ENCODE measurements at places on chromosomes 2 and 18.
A peak's percentile ranks its signal among the peaks of the same experiment; 100 is the strongest.

GRCh38 chr2:226057914-226058313 is 658.4 kb downstream of the NYAP2 start:
- DNase-seq, result no peak

DNA sequence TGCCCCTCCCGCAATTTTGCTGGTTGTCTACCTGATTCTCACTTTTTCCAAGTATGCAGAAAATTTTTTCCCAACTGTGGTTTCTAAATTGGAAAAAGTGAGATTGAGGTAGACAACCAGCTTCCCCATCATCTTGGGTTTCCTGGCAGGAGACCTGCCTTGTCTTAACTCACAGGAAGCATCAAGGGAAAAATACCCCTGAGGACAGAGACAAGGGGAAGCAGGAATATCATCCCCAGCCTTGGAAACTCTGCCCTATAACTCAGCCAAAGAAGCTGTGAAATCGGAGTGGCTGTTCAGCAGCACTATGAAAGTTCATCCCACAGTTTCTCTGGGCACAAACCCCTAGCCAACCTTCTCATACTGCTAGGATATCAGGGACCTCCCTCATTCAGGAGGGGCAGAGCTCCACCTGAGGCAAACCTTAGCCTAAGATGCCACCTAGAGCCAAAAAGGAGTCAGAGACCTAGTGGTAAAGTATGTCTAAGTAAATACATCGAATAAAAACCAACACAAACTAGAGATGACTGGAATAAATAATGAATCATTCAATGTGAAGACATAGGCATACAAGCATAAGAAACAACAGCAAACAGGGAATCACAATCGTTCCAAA is 68.2 kb downstream of the ZSWIM2 start:
- peak; percentile 40 for DNase-seq

DNA sequence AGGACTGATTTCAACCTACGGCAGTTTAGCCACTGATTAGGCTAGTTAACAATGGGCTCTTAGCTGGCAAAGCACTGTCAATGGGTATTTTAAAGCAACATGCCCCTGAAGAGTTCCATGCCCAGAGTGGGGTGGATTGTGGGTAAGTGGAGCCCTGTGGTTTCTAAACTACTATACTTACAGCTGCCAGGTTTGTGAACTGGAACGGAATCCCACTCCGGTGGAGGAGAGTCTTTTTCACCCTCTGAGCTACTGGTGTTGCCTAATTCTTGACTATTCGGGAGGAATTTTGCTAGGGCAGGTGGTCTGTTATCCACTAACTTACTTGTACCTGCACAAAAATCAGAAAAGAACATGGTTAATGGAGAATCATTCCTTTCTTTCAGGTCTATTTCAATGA is 52.6 kb downstream of the ZAP70 start:
- DNase-seq, result peak; percentile 25

DNA sequence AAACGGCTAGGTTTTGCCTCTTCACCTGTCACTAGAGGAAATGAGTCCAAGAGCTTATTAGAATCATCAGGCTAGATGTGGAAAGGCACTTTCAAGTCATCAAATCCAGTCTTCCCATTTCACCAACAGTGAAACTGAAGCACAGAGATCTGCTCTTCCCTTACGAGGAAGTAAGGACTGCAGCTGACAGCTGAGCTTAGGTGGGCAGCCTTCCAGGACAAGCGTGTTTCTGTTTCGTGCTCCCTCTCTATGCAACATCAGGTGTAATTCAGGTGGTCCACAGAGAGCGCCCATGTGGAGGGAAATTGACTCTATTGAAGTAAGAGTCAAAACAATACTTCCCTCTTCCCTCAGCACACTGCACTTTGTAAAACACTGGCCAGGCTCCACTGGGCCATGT is 5.5 kb downstream of the CYRIA start:
- no peak for DNase-seq

- no peak for DNase-seq
These were observed 6.1 kb downstream of the SOS1 start for GRCh38 chr2:39114771-39115170.

DNA sequence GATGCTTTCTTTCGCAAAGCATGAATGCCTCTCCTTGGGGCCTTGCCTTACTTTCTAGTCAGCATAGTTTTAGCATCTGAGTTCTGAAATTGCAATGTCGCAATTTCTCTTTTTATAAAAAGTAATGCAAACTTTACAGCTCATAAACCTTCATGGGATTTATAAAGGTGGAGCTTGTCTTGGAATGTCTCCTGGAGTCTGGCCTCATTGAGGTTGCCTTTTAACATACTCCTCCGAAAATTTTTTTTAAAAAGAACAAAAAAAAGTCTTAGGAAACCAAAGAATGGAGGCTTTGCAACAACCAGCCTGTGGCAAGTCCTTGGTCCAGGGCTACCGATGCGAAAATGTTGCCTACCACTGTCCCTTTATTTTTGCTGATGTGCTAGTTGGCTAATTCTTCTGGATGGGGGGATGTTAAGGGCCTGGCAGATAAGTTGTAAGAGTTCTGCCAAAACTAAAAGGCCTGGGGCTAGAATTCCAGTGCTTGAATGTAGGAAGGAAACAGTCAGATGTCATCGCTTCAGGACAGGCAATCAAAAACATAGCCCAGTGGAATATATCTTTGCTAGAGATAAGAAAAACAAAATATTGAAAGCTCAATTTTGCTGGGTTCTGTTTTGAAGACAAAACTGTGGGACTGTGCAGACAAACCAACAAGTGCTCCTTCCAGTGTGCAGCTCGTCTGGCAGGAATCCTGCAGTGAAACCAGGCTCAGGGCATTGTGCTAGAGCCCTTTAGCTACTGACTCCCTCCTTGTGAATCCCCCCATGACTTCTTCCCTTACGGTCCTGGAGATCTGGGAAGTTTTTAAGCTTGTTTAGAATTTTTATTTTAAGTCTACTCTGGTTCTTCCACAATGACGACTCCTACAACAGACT is 213.0 kb downstream of the PIEZO2 start:
- DNase-seq, result no peak
